NAMALWA (cell line): ENCODE measurements at places on chromosomes 13 and 19.

- no peak for DNase-seq
These were observed 8.2 kb downstream of the ZNF296 start for GRCh38 chr19:45068041-45068440.

- DNase-seq: no peak
These were observed 19.6 kb downstream of the KLF12 start for GRCh38 chr13:74114641-74115040.

DNA sequence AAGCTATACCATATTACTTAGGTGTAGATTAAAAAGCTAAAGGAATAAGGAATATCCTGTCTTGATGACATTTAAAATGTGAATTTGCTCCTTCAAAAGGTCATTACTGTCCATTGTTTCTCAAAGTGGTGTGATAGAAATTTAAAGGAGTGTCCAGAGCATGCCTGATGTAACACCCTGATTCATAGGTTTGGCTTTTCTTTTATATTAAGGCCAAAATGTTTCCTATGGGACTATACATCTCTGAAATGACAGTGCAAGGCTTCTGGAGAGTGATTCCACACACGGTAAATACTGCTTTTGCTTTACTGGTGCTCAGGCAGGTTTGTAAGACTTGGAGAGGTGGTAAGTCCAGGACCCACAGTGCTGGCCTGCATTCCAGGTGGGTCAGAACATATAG lies 289.9 kb downstream of the RFC3 start:
- DNase-seq: no peak

DNA sequence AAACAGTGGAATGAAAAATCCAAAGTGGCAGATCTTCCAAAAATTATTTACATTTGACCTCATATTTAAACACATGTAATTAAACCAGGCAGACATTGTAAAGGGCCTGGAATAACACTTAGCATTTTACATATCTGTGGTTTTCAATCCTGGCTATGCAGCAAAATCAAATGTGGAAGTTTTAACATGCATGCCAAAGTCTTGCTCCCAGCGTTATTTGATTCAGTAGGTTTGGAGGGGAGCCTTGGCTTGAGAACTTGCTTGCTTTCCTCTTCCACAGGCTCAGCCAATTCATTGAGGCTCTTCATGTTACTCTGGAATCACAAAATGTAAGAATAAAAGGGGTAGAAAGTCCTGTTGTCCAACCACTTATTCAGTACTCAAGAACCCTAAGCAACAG lies 42.5 kb upstream of the INTS6 start:
- no peak for DNase-seq

DNA sequence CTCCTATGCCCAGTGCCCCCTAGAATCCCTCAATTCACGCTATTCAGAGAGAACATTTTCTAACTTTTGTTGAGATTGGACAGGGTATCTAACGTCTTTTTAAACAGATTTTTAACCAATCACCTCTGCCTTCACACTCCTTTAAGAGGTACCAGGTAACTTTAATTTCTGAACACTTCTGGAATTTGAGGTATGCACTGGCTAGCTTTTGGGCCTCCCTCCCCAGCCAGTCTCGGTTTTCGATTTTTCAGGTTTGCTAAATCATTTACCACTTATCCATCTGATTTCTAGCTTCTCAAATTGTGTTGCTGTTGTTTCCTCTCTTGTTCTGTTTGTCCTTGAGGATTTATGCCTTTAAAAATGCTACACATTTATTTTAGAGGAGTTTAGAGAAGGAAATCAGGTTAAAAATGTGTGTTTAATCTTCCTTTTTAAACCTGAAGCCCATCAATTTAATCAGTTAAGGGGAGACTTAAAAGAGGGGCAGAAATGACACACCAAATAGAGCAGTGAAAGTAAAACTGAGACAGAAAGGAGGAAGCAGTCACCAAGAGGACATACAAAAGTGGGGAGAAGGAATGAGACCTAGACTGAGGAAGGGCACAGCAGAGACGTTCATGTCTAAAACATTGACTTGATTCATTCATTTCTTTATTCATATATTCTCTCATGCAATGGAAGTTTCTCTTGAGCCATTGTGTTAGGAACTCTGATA lies 139.6 kb upstream of the HTR2A start:
- peak; percentile 4 for DNase-seq

- peak; percentile 58 for DNase-seq
These were observed 35.1 kb downstream of the ELF1 start for GRCh38 chr13:40983725-40984667.
